Astrocyte of the hippocampus (primary cell): ENCODE measurements at places on chromosomes 7 and 10.

DNA sequence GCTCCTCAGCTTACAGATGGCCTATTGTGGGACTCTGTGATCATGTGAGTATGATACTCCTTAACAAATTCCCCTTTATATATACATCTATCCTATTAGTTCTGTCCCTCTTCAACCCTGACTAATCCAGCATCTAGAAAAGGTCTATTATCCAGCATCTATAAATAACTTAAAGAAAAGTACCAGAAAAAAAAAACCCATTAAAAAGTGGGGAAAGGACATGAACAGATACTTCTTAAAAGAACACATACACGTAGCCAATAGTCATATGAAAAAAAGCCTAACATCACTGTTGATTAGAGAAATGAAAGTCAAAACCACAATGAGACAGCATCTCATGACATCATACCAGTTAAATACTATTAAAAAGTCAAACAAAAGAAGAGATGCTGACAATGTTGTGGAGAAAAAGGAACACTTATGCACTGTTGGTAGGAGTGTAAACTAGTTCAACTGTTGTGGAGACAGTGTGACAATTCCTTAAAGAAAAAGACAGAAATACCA lies 549.5 kb upstream of the GRM3 start:
- DNase-seq: no peak

DNA sequence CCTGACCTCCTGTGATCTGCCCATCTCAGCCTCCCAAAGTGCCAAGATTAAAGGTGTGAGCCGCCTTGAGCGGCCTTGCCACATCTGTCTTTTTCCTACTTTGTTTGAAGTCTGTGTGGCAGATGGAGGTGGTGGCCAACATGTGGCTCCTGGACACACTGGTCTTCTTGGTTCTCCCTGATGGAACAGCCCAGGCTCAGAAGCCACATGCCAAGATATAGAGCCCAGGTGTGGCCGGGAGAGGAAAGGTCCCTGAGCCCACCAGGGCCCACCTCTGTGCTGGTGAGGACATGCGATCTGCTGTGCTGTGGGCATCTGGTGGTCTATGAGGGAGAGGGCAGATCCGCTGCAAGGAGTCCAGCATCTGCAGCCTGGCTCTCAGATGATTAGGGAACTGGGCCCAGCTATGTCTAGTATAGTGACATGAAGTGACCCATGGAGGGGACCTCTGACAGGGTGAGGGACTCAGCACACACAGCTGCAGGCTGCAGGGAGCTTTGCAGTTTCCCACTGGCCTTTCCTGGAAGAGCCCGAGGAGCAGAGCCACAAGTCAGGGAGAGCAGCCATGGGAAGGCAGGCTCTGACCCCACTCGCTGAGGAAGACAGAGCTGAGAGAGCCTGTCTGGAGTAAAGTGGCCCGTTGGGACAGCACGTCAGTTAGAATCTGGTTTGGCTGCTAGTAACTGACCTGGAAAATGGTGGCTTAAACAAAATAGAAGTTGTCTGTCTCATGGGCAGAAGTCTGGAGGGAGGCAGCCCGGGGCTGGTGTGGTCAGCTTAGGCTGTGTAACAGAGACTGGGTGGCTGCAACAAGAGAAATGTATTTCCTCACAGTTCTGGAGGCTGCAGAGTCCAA lies 25.9 kb downstream of the ADCY1 start:
- no peak for DNase-seq

GRCh38 chr7:70587739-70588138 lies 544.2 kb upstream of the GALNT17 start:
- no peak for DNase-seq

- DNase-seq: no peak
Observed at GRCh38 chr10:76188216-76188615, 756.8 kb downstream of the LRMDA start.

- no peak for DNase-seq
Observed at GRCh38 chr7:44122529-44122928, 819 bp downstream of the POLD2 start.

GRCh38 chr7:53877688-53878087 lies 664.5 kb upstream of the VSTM2A start:
- DNase-seq: no peak

DNA sequence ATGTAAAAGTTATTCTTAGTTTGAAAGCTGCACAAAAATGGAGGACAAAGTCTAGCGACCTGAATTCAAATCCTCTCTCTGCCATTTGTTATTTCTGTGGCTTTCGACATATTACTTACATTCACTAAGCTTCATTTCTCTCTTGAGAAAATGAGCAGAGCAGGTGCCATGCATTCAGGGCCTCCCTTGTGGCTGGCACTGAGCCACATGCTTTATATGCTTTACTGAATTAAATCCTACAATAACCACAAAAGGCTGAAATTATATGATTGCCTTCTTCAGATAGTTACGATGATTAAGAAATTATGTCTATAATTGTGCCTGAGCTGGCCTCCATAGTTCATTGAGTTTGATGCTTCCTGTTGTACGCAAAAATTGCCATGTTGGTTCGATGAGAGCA lies 98.7 kb downstream of the NPSR1 start:
- DNase-seq: no peak

GRCh38 chr10:77863446-77863845 lies 63.1 kb downstream of the DLG5 start:
- DNase-seq: no peak

- no peak for DNase-seq
Observed at GRCh38 chr10:103845972-103846371, 9.4 kb downstream of the SH3PXD2A start.
